ENCODE measurements at places on chromosomes 3 and 15.

DNA sequence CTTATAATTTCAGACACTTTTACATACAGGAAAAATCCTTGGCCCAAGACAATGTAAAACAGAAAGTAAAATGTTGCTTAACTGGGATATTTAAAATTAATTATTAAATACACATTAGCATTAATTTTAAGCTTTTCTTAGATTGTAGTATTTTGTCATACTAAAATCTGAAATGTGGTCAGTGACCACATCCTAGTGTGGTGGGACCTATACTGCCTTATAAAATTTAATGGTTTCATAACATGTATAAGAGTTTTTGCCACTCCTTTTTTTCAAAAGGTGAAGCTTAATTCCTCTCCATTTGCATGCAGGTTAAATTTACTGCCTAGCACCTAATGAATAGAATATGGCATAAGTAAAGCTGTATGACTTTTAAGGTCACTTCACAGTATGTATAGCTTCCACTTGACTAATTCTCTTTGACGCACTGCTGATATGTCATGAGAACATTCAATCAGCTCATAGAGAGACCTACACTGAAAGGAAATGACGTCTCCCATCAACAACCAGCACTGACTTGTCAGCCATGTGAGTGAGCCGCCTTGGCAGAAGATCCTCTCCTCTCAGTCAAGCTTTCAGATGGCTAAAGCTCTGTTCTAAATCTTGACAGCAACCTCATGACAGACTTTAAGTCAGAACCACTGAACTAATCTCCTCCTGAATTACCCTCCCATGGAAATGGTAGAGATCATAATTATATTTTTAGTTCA lies 847.8 kb downstream of the SI start:
- DNase-seq = no peak

DNA sequence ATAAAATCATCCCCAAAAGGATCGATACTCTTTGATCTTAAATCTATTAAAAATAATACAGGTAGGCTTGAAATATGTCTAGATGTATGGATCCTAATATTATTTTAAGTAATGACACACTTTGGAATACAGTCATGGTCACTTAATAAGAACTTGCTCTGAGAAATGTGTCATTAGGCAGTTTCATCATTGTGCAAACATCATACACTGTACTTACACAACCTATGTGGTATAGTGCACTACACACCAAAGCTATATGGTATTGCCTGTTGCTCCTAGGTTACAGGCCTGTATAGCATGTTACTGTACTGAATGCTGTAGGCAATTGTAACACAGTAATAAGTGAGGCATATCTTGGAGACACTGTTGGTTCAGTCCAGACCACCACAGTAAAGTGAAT lies 307.1 kb downstream of the RAP2B start:
- DNase-seq = no peak

GRCh38 chr15:43941555-43941954 lies 114.8 kb downstream of the WDR76 start:
- DNase-seq = no peak

DNA sequence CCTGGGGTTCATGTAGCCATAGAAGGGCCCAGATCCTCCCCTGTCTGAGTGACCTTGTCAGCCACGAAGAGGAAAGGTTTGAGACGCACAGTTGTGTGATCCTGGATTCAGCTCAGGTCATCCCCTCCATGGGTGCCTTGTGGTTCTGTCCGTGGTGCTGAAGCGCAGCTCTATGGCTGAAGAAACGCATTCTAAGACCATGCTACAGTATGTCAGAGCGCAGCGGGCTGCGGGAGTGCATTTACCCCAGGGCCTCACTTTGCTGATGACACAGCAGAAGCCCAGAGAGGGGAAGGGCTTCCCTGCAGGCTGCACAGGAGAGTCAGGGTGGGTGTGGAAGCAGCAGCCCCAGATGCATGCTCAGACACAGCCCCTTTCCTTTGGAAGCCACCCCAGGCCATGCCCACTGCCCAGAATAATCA lies 68.8 kb upstream of the IQSEC1 start:
- DNase-seq = peak; percentile 34

DNA sequence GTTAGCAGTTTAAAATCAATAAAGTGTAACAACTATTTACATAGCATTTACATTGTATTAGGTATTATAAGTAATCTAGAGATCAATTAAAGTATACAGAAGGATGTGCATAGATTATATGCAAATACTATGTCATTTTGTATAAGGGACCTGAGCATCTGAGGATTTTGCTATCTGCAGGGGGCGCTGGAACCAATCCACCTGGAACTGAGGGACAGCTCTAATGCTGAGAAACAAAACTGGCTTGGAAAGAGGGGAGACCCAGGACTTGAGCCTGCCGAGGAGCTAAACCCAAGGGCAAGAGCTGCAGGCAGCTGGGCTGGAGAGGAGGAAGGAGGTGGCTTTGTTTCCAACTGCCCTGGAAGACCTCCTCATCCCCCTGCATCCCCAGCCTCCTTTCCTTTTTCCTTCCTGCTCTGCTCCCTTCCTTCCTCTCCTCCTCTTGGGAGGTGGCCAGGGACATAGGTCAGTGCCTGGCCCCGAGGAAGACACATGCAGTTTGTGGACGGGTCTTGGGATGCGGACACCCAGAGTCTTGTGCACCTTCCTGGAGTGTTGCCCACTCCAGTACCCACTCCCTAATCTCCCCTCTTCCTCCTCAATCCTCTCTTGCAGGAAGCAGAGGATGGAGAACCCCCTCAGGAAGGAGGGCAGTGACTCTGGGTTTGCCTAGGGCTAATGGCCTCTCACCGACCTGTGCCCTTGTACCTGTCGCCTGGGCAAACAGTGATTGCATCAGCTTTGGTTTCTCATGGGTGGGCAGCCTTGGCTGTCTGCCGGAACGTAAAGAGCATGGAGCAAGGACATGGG lies 825 bp upstream of the RTP3 start:
- DNase-seq = peak; percentile 54

DNA sequence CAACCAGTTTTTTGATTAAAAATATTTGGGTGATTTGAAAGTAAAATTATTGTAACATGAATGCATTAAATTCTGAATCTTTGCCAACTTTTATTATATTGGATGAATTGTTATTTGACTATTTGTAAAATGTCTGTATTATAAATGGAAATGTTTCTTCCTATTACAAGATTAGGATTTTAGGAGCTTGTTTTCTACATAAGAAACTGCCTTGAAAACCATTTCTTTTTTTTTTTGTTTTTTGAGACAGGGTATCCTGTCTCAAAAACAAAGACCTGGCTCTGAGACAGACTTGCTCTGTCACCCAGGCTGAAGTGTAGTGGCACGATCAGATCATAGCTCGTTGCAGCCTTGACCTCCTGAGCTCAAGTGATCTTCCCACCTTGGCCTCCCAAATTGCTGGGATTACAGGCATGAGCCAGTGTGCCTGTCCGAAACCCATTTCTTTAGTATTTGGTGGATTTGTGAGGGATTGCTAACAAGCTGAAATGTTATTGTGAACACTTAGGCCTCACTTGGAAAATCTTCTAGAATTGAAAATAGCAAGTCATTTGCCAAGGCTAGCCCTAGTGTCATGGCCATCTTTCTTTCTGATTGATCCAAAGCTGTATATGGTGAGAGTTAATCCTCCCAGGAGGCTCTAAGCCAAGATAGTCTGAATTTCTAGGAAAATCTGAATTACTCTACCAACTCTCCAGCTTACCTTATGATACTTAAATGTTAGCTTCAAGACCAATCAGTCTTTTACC lies 100.3 kb downstream of the FNDC3B start:
- DNase-seq = no peak

- DNase-seq = no peak
These were observed 4.1 kb downstream of the RCN2 start for GRCh38 chr15:76935620-76936019.

DNA sequence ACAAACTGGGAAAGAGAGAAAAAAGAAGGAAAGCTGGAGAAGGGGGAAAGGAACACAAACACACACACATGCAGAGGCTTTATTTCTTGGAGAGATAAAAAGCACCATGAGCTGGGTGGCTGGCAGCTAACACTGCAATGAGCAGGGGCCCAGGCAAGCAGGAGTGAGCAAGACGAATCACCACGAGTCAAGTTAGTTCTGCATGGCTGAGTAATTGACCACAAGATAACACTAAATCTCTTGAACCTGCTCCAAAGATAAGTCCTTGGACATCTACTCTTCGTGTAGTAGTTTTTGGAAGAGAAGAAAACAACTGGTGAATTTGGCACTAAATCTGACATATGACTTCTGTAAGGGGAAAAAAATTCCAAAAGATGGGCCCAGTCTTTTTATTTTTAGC lies 100.9 kb downstream of the MYO5A start:
- no peak for DNase-seq

DNA sequence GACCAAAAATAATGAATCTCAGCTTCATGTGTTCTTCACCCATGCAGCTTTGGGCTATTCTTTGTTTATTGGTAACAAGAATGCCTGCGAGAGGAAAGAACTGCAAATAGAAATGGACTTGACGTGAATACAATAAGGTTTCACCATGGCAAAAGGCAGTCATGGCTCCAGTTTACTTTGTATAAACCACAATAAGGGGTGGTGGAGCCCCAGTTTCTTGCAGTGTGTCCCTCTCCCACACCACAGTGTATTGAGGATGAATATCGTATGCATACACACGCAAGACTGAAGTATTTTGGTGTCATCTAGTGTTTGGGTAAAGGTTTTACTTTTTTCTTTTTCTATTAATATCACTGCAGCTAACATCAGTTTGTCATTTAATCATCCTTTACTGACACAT lies 159.7 kb upstream of the CNTN4 start:
- DNase-seq = no peak

GRCh38 chr3:97495896-97496295 lies 268.7 kb upstream of the ARL6 start:
- no peak for DNase-seq

DNA sequence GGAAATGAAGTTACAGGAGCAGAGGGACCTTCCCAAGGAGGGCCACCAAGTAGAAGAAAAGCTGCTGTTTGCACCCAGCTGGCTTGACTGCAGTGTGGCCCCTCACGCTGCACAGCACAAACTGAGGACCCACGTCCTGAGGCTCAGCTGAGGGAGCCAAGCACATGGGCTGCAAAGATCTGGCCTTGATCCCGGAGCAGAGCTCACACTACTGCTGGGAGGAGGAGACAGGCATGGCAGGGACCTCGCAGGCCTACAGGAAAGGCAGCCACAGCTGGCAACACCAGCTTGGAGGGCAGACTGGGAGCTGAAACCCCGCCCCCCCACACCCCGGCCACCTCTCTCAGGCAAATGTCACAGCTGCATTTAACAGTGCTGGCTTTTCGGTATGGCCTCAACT lies 39.7 kb downstream of the KLHL25 start:
- no peak for DNase-seq

- no peak for DNase-seq
These were observed 192.3 kb upstream of the ARHGEF26 start for GRCh38 chr3:153928851-153929250.

DNA sequence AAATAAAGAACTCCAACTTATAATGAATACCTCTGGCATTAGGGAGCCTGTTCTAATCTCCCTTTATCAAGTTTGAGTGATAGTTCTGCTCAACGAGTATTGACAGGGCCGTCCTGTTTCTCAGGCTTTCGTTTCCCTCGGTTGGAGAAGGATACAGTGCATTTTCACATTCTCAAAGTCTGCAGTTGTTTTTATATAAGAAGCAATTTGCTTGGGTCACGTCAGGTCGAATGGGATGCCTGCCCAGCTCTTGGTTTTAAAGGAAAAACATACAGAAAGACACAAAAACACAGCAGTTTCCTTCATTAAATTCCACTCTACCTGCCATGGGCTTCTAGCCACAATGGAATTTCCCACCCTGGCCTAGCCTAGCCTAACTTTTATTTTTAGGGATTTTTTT lies 366.3 kb downstream of the TIGIT start:
- DNase-seq = no peak

DNA sequence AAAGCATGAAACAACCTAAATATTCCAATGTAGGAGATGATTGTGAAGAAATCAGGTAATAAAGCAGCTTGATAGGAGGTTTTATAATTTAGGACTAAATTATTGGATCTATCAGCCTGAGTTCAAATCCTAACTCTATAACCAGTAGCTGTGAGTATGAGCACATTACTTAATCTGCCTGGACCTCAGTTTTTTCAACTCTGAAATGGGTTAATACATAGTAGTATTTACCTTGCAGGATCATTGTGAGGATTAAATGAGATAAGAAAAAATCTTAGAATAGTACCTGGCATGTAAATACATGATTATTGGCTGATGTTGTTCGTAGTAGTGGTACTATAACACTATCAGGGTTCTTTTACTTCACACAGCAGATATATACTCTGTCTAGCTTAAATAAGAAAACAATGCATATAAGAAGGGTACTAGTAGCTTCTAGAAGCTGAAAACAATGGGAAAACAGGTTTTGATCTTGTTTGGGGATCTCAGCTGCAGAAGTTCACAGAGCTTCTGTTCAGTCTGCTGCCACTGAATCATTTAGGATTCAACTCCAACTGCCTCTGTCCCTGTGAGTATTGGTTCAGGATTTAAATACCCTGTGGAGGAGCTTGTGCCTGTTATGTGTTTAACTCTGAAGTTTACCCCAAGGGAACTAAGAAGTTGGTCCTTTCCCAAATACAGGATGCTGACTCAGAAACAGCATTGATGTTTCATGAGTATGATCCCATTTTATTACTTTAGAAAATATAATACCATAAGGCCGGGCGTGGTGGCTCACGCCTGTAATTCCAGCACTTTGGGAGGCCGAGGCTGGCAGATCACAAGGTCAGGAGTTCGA lies 34.2 kb downstream of the KAT2B start:
- DNase-seq = no peak

DNA sequence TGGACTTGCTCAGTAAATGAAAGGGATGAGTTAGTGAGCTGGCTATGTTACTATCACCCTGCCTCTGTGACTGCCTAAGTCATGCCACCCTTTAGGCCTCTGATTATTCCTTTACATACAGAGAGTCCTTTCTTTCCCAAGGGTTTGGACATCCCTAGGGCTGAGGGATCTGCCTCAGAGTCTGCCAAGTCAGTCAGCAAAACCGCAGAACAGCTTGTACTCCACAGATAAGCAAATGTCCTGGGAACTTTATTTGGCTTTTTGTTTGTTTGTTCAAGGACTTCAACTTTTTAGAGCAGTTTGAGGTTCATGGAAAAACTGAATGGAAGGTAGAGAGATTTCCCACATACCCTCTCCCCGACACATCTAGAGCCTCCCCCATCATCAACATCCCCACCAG lies 82.6 kb upstream of the TRIM42 start:
- DNase-seq = no peak

- peak; percentile 8 for DNase-seq
These were observed 110.6 kb upstream of the DCBLD2 start for GRCh38 chr3:99012051-99012450.

- no peak for DNase-seq
These were observed 65.7 kb upstream of the IL12A start for GRCh38 chr3:159922861-159923312.
